NCI-H2081 treated with DMSO at 0.1 percent for 48 hours (cell line): ENCODE measurements at places on chromosomes 16 and 17.

GRCh38 chr16:79421126-79421525 lies 179.4 kb downstream of the MAF start:
- DNase-seq: no peak

GRCh38 chr17:61209106-61209439 lies 190.6 kb upstream of the TBX2 start:
- DNase-seq: no peak

DNA sequence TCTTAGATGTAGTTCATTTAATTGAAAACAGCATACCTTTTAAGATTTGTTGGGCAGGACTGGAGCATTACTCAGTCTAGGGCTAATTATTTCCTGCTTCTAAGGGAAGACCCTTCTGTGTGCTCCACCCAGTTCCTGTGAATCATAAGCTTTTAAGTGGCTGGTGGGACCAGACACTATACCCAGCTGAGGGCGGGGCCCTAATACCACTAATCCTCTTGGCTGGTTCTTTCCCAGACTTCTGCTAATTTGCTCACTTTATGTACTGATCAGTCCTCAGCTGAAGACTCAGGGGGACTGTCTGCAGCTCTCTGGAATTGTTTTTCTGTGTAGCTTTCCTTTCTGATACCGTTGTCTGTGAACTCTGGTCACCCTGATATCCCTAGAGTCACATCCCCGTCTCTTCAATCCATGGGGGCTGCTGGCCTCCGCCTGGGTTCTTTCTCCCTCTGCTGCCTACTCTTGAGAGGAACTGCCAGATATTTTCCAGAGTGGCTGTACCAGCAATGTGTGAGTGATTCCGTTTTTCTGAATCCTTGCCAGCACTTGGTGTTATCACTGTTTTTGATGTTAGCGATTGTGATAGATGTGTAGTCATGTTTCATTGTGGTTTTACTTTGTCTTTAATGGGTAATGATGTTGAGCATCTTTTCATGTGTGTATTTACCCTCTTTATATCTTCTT lies 35.1 kb downstream of the MFSD11 start:
- DNase-seq: no peak

- DNase-seq: no peak
Measured at GRCh38 chr16:55613613-55614335, 42.0 kb upstream of the SLC6A2 start.

DNA sequence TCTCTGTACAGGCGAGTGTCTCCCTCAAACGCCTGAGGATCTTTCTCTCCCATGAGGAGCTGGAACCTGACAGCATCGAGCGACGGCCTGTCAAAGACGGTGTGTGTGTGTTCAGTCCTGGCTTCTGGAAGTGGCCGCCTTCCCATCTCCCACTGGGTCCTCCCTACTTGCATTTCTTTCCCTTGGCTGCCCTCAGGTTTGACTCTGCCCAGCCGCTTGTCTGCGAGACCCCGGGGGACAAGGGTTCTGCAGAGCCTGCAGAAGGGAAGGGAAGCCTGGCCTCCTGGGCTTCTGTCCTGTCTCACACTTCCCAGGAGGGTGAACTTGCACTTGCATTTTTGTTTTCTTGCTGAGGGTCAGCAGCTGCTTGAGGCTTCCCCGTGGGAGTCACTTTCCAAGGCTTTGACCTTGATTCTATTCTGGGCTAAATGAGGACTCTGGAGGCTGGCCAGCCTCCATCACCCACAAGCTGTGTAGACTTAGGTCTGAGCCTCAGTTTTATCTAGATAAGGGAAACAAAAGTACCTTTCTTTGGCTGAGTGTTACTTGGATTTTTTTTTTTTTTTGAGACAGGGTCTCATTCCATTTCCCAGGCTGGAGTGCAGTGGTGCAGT lies 122.3 kb downstream of the ABCC1 start:
- DNase-seq: no peak

GRCh38 chr16:73735018-73735417 lies 561.6 kb upstream of the PSMD7 start:
- no peak for DNase-seq
